ENCODE measurements at places on chromosomes 16 and 17.

DNA sequence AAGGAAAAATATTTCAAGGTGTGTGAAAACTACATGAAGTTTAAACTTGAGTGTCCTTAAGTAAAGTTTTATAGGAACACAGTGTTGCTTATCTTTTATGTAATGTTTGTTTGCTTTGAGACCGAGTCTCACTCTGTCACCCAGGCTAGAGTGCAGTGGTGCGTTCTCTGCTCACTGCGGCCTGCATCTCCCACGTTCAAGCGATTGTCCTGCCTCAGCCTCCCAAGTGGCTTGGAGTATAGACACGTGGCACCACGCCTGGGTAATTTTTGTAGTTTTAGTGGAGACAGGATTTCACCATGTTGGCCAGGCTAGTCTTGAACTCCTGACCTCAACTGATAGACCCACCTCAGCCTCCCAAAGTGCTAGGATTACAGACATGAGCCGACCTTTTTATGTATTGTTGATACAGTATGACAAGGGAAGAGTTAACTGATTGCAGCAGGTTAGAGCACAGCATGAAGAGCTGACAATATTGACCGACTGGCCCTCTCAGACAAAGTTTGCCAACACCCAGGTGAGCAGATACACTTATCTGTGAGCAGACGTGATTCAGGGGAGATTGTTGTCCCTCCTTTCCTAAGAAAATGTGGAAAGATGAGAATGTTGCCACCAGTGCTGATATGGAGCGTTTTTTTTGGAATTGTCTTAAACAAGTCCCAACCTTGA, 373.7 kb downstream of the WWOX start:
- no peak for DNase-seq

- DNase-seq = no peak
Measured at GRCh38 chr17:2897605-2898004, 101.4 kb downstream of the RAP1GAP2 start.

DNA sequence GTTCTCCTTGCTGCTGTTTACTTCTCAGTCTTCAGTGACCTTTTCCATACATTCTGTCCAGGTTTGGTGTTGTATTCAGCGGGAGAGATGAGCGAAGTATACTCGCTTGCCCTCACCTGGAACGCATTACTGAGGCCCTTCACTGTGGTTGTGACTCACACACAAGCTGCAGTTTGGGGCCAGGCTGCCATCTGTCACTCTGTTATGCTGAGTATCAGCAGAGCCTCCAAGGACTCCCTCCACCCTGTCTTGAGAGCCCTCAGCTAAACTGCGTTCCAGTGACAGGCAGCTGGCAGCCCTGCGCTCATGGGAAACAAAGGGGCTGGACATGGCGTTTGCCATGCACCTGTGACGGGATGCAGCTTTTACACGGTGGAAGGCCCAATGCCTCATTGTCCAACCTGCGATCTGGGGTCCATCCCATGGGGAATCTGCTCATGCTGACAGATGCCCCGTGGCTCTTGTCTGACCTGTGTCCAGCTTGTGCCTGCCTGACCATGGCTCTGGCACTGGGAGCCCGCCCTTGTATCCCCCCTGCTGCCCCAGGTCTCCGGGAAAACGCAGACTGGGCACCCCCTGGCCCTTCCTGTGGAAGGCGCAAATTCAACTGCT, 6.5 kb upstream of the ZNF778 start:
- no peak for DNase-seq

DNA sequence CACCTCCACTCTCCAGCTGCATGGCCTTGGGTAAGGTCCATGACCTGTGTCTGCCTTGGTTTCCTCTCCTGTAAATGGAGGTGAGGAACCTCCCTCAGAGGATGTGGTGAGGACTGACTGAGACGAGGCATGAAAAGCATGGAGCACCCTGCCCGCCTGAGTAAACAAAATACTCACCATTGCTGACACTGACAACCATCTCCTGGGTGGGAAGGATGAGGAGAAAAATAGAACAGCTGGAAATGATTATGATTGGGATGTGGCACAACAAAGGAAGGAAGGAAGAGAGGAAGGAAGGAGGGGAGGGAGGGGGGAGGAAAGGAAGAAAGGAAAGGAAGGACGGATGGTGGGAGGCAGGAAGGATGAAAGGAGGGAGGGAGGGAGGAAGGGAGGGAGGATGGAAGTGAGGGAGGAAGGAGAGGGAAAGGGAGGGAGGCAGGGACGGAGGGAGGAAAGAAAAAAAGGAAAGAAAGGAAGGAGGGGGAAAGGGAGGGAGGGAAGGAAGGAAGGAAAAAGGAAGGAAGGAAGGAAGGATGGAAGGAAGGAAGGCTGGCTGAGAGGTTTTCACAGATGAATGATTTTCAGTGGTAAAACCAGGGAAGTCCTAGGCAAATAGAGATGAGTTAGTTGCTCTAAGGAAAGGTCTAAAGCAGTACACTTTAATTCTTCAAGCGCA, 276.5 kb upstream of the XYLT1 start:
- DNase-seq = no peak

- no peak for DNase-seq
Measured at GRCh38 chr17:66711881-66712321, 123.0 kb upstream of the CACNG5 start.

- no peak for DNase-seq
Measured at GRCh38 chr17:57607553-57608120, 137.5 kb downstream of the CCDC182 start.

GRCh38 chr16:70252355-70252988, 732 bp upstream of the EXOSC6 start:
- peak; percentile 12 for DNase-seq

DNA sequence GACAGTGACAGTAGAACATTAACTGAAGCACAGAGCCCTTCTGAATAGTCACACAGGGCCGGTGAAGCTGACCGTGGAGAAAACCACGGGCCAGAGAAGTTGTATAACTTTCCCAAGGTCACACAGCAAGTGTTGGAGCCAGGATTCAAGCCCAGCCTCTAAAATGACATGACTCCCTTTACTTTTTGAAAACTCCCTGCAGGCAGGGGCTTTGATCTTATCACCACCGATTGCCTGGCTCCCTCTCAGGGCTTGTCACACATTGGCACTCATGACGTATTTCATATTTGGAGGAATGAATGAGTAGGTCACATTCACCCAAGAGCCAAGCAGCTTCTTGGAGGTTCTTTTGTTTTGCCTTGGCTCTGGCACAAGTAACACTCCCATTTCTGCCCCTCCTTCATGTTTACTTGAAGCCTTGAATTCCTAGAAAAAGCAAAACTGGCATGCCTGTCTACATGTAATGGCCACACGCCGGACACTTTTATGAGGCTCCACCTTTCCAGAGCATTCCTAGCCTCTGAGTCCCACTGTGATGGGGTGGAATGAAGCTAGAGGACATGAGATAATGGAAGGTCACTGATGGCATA, 13.3 kb upstream of the RBBP6 start:
- DNase-seq = peak; percentile 58

DNA sequence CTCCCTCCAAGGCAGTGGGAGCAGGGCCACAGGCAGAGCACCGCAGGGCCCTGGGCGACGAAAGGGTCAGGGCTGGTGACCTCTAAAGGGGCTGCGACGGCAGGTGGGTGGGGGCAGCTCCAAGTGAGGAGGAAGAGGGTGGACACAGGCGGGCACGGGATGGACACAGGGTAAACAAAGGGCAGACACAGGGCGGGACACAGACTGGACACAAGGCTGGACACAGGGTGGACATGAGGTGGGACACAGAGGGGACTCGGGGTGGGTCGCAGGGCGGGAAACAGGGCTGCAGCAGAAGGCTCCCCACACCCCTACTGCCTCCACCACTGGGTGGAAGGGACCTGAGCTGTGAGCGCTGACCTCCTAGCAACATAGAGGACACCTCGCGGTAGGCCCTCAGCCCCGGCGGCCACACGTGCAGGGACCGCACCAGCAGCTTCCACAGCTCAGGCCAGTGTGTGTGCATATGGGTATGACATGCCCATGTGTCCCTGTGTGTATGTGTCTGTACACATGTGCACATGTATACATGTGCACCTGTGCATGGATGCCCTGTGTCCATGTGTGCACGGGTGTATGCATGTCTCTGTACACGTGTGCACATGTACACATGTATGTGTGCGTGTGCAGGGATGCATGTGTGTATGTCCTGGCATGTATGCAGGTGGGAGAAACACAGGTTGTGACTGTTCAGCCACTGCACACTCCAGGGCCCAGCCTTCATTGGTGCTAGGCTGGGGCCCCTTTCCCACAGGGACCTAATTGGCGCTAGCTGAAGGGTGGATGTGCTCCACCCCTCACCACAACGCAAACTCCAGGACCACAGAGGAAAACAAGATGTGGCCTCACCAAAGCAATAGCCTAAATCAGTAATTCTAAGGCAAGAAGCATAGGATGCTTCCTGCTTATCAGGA, 7.6 kb downstream of the LMF1 start:
- no peak for DNase-seq
